CD8-positive, alpha-beta T cell (primary cell): ENCODE measurements at places on chromosomes 5 and 9.

- DNase-seq: no peak
Observed at GRCh38 chr5:165940541-165940940, 2350.9 kb upstream of the WWC1 start.

- DNase-seq: no peak
Observed at GRCh38 chr5:93193431-93194347, 387.3 kb downstream of the NR2F1-AS1 start.

DNA sequence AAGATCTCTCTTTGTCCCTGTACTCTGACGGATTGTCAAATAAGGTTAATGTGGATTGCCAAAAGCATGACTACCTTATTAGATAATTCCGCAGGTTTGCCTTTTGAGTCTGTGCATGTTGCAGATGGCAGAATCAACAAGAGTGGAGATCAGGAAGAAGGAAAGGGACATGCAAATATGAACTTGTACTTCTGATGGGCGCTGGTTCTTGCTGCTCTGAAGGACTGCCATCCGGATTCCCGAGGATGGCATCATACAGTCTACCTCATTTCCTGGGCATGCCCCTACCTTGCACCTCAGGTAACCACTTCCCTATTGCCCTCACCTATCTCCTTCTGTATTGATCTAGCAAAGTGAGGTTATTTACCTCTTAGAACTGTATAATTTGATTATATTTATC, 504.2 kb downstream of the ACTL7B start:
- DNase-seq: no peak

GRCh38 chr5:149759563-149759962, 29.5 kb downstream of the PPARGC1B start:
- no peak for DNase-seq

- DNase-seq: no peak
Observed at GRCh38 chr9:125850763-125851162, 103.6 kb downstream of the PBX3 start.

- no peak for DNase-seq
Observed at GRCh38 chr9:13479096-13479495, 199.6 kb upstream of the MPDZ start.
